ENCODE measurements at places on chromosomes 1 and 21.

GRCh38 chr1:174044418-174045222 is 22.5 kb upstream of the RC3H1 start:
- no peak for DNase-seq

DNA sequence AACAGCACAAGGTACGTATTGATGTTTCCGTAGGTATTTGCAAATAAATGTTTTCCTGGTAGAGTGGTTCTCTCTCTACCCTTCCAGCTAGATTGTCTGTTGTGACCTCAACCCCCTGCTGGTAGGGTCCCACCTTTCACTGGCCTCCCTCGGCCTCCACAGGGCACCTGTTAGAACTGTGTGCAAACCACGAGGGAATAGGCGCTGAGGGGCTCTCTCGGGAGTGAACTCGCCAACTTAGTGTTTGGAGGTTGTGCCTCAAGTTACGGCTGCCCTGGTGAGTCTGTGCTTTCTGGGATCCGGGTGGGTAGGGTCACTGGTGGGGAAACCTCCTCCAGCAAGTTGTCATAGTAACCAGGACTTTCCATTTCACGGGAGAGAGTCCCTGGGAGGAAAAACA is 204.7 kb upstream of the EDN2 start:
- DNase-seq, result no peak

DNA sequence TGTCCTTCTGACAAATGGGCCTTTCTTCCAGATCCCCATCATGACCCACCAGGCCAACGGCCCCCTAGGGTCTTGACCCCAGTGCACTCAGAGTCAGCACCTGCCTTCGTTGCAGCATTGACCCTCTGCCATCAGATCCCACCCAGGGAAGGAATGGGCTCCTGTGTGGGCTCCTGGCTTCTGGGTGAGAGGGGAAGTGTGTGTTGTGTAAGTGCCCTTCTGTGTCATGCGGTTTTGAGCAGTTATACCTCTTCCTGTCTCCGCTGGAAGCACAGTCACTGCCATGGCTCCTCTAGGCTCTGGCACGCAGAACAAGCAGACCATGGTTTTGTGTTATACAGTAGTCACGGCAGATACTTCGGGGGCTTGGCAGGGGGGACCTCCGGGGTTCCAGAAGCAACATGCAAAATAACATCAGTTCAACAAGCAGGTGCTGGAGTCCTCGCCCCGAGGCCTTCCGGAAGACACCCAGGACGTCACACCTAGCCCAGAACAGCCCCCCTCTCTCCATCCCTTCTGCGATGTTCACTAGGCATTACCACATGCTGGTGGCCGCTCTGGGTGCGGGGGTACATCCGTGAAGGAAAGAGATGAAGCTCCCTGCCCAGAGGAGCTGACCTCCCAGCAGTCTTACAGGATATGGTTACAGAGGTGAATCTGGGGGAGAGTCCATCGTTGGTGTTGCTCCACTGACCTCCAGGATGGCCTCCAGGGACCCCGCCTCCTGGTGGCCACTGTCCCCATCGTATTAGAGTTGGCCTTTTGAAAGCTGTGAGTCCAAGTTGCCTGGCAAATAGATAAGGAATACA is 17.4 kb upstream of the KCNAB2 start:
- DNase-seq, result no peak

- no peak for DNase-seq
These were observed 57.8 kb downstream of the SERINC2 start for GRCh38 chr1:31470794-31471315.

- DNase-seq, result no peak
These were observed 59.6 kb upstream of the C1orf87 start for GRCh38 chr1:60133000-60133673.

DNA sequence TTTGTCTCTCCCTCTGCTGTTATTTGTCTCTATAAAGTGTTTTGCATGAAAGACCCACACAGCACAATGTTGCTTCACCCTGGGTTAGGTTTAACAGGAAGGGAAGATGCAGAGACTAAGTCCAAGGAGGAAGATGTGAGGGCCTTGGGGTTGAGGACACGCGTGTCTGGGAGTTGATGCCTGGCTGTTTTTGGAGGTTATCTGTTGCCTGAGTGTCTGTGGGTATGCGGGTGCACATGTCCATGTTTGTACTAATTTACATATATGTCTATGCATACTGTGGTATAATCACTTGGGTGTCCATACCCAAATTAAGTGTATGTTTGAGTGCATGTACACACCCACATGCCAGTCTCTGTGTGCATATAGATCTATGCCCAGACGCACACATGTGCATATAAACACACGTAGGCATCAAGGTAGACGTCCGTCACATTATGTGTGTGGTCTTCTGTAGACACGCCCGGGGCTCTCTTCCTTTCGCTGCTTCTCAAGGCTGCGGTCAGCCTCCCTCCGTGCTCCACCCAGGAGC is 962 bp upstream of the MAN1C1 start:
- no peak for DNase-seq

- no peak for DNase-seq
These were observed 19.7 kb upstream of the CHIA start for GRCh38 chr1:111270771-111271463.

GRCh38 chr1:24955161-24955560 is 25.1 kb upstream of the RUNX3 start:
- no peak for DNase-seq
